MCF 10A (cell line): ENCODE measurements at places on chromosomes 1 and 21.

DNA sequence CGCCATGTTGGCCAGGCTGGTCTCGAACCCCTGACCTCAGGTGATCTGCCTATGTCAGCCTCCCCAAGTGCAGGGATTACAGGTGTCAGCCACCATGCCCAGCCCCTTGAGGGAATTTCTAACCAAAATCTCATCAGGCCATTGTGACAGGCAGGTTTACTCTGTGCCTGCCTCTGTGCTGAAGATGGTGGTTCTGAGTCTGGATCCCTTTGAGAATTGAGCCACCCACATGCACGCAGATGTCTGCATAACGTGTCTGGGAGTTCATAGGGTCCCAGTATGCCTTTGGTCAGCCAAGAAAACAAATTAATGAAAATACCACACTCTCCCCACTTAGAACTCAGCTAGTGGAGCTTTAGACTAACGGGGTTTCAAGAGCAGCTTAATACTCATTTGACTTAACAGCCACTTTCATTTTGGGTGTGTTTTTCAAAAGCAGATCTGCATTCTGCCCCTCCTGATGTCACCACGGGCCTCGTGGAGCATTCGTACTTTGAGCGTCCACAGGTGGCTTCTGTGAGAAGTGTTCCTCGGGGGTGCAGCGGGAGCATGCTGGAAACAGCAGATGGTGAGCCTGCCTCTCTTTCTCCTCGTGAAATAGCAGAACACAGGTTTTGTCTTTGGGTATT lies 45.3 kb downstream of the DIP2A start:
- no peak for DNase-seq

- no peak for DNase-seq
Observed at GRCh38 chr1:180185281-180185680, 30.6 kb downstream of the QSOX1 start.

DNA sequence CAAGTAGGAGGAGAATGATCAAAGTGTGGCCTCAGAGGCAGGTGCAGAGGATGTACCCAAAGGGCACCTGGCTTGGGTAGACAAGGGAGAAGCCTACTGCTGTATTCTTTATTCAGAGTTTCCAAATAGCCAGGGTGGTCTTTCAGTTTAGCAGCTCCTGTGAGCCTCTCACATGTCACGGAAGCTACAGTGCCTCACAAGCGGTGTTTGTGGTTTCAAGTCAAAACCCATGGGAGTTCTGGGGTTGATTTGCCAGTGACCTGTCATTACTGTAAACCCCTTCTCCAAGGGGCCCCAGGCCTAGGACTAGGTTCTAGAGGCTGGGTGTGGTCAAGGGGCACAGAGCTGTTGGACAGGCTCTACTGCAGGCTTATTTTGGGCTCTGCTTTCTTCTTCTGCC lies 10.2 kb upstream of the IL10 start:
- DNase-seq, result no peak

GRCh38 chr1:55612988-55613387 lies 397.8 kb upstream of the USP24 start:
- no peak for DNase-seq

GRCh38 chr1:57281324-57281723 lies 142.5 kb downstream of the DAB1 start:
- no peak for DNase-seq

DNA sequence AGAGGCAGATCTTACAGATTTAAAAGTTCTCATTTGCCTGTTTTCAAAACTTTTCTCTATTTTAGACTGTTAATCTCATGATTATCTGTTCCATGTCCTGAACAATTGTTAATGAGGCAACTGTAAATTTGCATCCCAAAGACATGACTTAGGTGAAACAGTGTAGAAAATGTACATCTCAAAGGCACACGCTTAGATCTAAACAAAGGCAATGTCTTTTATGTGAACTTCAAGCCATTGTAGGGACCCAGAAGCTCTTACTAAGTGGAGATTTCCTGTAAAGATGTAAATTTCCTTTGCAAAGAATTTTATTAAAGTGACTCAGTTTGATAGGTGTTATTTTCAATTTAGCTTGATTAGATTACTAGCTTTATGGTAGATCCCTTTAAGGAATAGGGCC lies 125.2 kb upstream of the F3 start:
- no peak for DNase-seq
